ENCODE measurements at places on chromosomes 13 and 19.

GRCh38 chr13:45768656-45769479 is 66.7 kb downstream of the CBY2 start:
- DNase-seq: no peak

- DNase-seq: no peak
These were observed 137.8 kb upstream of the GJB6 start for GRCh38 chr13:20369886-20370361.

GRCh38 chr13:32474999-32475792 is 47.3 kb upstream of the N4BP2L1 start:
- no peak for DNase-seq

DNA sequence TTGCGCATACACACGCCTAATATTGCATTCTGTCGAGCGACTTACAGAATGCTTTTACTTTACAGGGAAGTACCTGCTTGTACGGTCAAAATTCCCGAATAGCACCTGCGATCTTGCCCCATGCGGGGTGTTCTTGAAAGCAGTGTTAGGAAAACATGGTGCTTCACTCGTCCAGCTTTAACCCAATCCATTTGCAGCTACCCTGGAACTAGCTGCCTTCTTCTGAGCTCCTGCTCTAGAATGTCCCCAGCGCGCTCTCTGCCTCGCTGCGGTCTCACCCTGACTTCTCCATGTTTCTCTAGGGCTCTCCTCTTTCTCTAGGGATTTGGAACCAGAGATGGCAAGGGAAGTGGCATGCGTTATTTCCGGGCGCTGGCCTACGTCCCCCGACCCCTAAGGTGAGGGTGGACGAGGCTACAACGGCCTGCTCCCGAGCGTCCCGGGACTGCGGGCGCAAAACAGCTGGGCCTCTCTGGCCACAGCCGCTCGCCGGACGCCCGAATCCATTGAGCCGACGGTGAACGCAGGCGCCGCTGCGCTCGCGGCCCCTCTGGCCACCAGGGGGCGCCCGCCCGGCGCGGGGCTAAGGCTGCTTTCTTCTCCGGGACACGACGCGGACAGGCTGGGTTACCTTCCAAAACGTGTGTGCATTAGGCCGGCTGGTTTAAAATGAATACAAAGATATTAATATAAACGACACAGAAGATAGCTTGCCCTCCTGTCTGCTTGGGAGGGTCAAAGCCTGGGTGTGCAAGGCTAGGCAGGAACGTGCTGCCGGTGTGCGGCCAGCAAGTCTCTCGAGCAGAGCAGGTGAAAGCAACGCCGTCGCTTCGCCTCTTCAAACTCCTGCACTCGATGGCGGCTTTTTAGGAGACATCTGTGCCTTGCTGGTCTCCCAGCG is 1.8 kb upstream of the SPRY2 start:
- peak; percentile 92 for DNase-seq

GRCh38 chr19:12628040-12629022 is 17.6 kb downstream of the ZNF791 start:
- DNase-seq: no peak

DNA sequence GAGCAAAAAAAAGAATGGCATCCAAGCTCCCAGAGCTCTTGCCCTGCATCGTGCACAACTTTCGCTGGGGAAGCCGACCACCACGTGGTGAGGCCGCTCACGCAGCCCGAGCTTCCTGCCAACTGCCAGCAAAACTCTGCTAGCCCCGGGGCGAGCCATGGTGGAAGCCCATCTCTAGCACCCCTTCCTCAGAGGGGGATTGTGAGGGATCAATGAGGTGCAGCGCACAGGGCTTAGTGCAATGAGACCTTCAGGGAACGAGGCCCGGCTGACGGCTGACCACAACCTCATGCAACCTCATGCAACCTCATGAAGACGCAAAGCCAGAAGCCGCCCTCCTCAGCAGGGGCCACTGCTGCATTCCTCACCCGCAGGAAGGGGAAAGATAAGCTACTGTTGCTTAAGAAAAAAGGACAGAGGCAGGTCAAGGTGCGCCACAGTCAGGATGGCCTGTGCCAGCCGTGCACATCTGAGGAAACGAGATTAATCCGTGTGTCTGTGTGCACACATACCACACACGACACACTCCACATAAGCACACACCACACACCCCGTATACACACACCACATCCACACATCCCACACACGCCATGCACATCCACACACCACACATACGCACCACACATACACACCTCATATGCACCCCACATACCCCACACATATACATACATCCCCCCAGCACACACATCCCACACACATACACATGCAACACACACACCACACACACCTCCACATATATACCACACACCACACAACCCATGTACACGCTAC is 9.6 kb downstream of the HSPBP1 start:
- DNase-seq: no peak

- DNase-seq: no peak
These were observed 2345.2 kb downstream of the PCDH9 start for GRCh38 chr13:64884976-64885375.

DNA sequence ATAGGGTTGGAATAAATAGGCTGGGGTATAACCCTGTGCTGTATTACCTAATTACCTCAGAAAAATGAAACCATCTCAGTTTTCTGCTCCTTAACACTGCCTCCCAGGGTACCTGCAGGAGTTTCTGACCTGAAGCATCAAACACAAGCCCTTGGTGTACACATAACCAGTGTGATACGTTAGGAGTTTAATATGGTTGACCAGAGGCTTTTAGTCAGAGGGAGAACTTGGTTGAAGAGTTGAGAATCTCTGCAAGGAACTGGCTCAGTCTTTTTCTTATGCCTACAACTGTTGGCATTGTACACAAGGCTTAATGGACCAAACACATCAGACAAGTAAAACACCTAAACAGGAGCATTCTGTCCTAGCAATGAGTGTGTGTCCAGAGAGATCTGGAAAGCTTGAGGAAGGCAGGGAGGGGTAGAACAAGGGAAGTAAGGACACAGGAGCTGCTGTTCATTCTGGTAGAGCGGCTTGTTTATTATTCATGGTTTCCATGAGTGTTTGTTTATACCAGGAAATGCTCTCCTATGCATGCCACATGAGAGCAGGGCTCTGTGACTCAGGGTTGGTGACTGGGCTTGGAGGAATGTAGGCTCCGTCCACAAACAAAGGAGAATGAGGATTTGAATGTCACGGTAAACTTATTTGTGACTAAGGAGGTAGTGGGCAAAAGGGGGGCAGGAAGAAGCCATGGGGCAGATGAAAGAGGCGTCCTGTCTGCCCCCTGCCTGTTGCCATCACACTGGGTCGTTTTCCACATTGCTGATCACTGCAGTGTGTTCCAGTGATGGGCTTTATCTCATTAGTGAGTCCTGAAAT is 11.9 kb upstream of the SPATA13 start:
- no peak for DNase-seq

DNA sequence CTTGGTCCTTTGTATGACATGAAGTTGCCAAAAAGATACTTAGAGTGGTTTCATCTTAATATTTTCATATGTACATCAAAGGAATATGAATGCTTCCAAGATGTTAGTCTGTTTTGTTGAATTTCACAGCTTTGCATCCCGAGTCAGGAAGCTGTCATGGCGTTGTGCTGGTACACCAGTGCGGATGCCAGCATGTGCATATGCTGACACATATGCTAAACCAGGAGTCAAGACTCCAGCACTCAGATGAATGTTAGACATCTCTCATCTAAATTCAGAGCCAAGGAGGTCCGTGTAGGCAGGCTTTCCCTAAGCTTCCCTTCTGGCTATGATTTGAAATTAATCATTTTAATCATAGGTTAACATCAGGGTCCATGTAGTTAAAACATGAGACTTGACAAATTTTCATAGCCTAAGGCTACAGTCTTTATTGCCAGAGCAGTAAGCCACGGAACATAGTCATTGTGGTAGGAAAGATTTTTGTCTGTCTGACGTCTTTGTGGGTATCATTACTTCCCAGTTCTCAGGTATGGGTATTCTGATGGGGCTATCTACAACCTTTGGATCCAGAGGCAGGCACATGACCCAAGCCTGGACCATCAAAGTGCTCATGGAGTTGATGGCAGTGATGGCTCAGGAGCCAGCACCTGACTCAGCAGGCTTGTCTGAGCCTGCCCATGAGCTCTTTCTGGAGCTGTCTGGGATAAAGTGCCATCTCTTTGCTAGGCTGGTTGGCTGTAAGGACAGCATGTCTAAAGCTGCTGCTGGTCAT is 246.1 kb downstream of the KCNRG start:
- DNase-seq: no peak

DNA sequence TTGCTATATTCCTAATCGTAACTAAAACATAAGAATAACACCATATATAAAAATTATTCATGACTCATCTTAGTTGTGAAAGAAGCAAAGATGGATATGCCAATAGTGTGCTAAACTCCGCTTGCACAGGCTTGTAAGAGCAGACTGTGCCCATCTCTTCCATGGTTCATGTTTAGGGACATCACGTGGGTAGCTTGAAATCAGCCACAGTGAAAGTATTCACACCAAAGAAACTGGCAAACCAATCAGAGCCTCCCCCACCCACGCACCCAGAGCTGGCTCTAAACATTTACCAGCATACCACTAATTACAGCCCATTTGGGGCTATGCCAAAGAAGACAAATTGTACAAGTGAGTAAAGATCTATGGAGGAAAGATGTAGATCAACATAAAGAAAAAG is 147.5 kb downstream of the DIAPH3 start:
- no peak for DNase-seq

DNA sequence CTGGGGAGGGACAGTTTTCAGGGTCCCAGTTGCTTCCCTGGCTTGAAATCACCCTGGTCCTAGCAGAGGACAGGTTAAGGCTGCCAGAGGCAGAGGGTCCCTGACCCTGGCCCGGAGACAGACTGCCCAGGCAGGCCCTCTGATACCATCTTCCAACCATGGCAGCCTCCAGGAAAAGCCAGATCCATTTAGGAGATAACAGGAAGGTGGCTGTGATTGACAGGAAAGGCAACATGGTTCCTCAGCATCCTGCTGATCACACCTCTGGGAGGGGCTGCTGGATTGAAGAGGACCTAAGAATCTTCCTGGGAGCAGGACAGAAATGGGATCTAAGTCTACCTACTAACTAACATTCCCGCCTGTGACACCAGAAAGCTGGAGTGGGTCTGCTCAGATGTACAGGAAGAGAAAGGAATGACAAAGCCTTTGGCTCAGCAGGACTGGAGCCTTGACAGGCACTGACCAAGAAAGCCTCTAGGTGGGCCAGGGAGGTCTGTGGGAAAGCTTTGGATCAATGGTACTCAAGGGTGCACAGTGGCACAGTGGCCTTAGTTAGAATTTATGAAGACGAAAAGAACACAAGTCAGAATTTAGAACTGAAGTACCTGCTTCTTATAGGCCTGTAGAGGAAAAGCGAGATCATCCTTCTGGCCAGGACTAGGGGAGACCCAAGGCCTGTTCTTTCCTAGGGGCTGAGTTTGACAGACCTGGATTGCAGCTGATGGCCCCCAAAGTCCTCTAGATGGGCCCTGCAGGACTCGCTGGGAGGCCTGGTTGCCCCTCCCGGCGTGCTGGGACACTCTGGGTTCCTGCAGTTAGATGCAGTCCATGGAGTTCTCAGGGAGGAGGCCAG is 2.3 kb upstream of the PRKACA start:
- no peak for DNase-seq

- DNase-seq: no peak
These were observed 134.0 kb downstream of the UFM1 start for GRCh38 chr13:38483623-38484022.

GRCh38 chr19:4908360-4908759 is 941 bp upstream of the UHRF1 start:
- DNase-seq: no peak

DNA sequence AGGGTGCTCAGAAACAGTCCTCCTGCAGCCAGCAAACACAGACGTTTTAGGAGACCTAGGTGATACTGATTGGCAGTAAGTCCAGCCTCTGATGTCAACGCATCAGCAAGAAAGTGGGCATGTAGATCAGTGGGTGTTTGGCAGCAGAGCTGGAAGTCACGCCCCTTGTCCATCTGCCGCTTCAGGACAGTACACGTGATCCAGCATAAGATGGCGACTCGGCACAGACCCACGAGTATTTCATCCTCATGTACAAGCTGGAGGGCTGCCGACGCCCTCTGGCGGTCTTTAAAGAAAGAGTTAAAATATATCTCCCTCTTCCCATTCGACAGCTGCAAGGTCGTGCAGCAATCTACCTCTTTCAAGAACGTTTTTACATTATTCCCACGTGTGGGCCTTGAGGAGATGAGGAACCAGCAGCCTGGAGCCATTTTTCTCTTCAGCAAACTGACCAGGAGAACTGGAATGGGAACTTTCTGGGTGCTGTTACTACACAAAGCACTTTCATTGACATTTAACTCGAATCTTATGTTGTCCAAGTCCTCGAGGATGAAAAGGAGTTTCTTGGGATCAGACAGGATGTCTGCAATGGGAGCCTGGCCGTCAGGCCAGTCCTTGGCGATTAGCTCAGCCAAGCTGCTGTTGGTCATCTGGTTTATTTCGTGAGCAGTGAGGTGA is 22.3 kb downstream of the NLRP11 start:
- DNase-seq: no peak

DNA sequence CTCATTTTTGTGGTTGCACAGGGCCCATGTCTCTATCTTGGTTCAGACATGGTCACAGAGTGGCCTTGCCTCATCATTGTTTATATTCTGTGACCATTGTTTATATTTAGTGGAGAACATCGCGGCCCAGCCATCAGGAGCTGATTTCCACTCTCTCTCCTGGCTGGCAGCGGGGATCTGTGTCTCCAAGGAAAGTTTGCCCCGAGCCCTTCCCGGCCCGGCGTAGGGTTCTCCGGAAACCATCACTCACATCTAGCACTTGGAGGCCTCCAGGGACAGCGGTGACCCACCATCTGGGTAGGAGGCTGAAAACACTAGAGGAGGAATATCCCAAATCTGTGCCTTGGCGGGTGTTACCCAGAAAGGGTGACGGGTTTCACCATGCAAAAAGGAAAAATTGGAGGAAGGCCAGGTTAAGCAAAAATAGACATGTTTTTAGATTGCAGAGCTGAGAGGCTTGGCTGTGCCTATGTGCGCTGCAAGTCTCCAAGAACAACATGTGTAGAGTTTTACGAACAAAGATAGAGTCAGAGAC is 726 bp upstream of the ZNF358 start:
- no peak for DNase-seq

All from ecto neural progenitor cell (in vitro differentiated cells).